ENCODE measurements at places on chromosomes 5 and 9.

DNA sequence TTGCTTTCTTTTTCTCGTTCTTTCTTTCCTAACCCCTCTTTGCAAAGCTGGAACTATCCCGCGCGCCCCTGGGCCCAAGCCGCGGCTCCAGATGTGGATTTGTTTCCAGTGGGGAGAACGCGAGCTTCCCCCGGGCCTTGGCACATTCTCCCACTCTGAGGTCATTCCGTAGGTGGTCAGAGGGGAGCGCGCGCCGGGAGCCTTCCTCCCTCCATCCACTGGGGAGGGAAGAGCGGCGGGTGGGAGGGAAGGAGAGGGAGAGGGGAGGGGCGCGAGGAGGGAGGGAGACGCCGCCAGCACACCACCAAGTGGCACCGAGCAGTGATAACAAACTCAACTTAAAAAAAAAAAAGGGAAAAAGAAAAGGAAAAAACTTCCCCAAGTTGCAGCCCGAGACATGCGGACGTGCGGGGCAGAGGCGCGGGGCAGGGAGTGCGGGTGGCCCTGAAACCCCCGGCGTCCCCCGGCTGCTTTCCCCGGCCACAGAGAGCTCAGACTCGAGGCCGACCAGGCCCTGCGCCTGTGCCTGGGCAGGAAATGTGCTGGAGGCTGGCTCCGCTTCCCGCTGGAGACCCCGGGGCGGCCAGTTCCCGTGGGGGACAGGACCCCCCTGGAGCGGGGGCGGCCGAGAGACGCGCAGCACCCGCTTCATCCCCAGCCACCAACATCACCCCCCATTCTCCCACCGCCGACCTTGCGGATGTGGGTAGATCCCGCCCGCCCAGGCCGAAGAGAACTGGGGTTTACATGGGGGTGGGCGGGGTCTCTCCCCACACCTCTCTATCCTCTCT, 3.1 kb downstream of the IER5L start:
- no peak for DNase-seq

- no peak for DNase-seq
Observed at GRCh38 chr5:132053483-132053882, 7.0 kb upstream of the IL3 start.

- no peak for DNase-seq
Observed at GRCh38 chr9:98175762-98176161, 16.7 kb downstream of the CORO2A start.

DNA sequence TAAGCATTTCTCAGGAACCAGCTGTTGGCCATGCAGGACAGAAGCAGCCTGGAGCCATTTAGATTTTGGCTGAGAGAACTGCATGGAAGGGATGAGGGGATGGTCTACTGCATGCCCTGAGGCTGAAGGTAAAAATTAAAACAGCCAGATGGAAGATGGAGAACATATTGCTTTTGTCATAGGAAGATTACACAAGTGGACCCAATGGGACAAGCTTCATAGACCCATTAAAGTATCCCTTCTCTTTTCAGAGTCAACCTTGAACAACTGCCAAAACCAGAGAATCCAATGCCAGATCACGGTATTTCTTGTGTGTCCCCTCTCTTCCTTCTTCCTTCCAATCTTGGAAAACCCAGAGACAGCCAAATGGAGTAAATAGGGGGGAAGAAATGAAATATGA, 253.4 kb downstream of the NR2F1-AS1 start:
- no peak for DNase-seq

GRCh38 chr9:17531642-17532254, 47.1 kb upstream of the SH3GL2 start:
- DNase-seq: no peak
